ENCODE measurements at places on chromosomes 6 and 20.

DNA sequence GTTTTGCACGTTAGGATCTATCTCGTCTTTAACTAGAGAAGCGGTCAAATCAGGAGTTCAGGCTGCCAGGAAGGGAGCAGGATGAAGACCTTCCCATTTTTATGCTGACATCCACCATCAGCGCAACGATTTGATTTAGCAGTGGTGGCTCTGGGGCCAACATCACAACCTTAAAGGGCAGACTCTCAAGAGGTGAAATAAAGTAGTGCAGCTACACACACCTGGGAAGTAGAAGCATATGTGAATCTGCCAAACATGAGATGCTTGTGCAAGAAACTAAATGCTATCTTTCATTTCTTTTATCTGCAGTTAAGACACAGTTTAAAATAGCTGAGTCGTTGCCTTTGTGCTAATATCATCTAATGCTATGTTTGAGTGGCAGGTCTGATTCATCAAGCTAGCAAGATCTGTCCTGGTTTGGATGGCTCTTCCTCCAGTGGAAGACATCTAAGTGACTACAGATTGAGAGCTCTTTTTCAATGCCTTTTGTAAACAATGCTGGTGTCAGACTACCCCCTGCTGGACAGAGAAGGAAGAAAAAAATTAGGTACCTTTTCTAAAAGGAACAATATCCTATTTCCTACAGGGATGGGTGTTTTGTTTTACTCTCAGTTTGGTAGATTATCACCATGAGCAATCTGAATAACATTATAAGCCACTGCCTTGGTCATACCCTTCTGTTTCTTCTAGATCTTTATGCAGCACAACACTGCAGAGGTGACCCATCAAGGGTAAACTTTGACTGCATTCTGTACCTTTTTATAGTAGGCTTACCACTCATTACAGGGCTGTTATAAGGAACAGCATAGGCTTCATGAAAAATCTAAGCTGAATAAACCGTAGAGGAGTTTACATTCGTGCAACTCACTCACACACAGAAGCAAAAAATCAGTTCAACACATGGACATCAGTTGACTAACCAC, 171.6 kb upstream of the FBXL4 start:
- DNase-seq = peak; percentile 18

- DNase-seq = no peak
Measured at GRCh38 chr20:33019465-33020277, 11.8 kb upstream of the BPIFB6 start.

DNA sequence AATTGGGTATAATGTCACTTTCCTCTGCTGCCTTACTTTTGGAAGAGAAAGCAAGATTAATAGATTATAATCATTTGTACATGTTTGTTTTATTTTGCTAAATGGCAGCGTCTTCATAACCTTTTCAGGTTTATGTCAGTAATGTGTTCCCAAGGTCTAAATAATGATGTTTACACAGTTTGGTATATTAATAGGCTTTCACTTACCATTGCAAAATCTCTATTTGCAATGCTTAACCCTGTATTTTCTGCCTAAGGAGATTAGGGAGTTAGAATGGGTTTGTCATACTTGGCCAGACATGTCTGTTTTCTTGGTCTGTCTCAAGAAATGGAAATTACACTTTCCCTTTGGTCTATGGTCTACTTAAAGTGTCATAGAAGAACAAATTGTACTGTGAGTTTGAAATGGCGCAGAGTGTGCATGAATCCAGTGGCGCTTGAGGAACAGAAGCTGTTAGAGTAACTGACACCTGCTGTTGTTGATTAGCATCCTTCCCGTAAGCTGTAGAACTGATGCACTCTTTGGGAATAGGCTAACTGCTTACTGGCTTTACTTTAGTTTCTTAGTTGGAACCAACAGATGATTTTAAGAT, 261.1 kb downstream of the SAMD5 start:
- DNase-seq = no peak

DNA sequence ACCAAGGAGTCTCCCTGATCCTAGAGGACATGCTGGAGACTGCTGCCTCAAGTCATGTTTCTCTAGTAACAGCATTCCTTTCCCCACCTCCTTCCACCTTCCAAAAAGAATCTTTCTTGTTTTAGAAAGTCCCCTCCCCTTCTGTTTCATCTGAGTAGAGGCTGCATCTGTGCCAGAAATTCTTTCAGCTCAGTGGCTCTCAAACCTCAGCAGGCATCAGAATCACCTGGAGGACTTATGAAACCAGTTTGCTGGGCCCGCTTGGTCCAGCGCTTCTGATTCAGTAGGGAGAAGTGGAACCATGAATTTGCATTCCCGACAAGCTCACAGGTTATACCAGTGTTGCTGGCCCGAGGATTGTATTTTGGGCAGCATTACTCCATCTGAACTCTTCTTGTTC, 55.1 kb downstream of the TMEM200A start:
- no peak for DNase-seq

GRCh38 chr6:15870333-15871043, 207.7 kb upstream of the DTNBP1 start:
- DNase-seq = no peak

DNA sequence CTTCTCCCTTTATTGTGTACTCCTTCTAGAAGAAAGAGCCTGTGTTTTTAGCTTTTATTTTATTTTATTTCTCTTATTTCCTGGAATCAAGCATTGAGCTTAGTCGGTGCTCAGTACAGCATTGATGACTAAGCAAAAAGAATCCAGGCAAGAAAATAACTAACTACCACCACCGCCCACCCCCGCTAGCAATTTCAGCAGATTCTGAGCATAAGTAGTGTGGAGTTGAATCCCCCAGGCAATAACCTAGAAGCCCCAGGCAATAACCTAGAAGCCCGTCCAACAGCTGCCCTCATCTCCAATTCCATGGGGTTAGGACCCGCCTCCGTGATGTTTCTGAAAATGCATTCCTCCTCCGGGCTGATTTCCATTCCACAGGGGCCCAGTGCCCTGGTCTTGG, 258.0 kb upstream of the TAB2 start:
- DNase-seq = no peak

DNA sequence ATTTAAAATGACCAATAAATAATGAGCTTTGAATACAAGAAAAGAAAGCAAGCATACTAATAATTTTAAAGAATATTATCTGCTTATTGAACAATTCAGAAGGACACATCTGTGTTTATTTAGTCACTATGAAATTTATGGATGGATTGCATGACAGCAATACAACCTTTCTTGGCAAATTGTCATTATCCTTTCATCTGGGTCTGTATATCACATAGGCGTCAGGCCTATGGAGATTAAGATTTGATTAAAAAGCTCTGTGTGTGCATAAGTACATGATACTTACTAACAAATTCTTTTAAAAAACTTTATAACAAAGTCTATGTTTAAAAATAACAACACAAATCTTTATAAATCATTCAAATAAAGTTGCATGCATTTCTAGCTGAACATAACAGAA, 1394.4 kb downstream of the KHDRBS2 start:
- DNase-seq = no peak

DNA sequence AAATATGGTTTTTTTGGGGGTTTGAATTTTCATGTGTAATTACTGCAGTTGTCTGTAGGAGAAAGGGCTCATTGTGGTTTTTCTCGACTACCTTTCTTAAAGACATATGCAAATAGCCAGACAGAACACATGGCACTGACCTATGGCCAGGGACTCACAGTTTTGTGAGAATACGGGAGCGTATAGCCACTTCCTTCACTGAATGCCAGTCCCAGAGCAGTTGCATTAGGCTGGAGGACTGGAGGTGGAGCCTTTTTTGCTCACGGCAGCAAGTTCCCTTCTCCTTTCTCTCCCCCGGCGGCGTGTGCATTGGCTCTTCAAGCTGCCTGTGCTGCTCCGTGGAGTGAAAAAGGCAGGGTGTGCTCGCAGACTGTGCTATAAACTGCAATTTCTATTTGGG, 114.9 kb downstream of the AKAP7 start:
- no peak for DNase-seq

Measured in NCI-H187 (cell line).